ENCODE measurements at places on chromosomes 13 and 19.

DNA sequence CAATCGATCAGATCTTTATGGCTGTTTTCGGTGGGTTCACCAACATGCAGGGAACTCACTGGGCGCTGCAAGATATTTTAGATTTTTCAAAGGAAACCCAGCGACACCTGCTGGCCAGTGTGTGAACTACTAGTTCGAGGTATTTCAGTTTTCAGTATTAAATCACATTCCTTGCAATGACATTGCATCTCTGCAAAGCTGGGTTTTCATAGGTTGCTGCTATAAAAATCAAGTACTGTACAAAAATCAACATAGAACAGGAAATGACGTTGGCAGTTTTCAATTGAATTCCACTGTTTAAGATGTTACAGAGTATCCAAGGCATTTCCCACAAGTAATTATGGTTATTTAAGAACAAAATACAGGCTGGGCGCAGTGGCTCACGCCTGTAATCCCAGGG is 17.6 kb downstream of the LIG1 start:
- peak; percentile 58 for DNase-seq

- DNase-seq: no peak
These were observed 57.3 kb upstream of the CEACAM8 start for GRCh38 chr19:42652021-42652420.

GRCh38 chr13:81207636-81208035 is 866.7 kb upstream of the SPRY2 start:
- no peak for DNase-seq

- no peak for DNase-seq
These were observed 112.5 kb upstream of the SLC7A1 start for GRCh38 chr13:29707876-29708543.

DNA sequence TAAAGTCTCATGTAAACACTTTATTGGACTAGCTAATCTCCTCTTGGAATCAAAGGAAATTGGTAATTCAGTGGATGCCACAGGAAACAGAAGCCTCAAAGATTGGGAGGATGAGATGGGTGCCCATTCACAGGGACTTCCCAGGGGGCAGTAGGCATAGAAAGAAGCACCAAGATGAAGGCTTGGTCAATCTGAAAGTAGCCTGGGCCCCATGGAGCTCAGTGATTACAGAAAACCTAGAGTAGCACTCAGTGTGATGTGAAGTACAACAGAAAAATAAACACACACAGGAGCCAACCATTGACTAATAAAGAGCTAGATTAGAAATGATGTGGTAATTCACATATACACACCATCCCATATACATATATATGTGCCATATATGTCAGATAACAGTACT is 560.6 kb downstream of the TBC1D4 start:
- DNase-seq: no peak

GRCh38 chr13:113979791-113980471 is 6.1 kb upstream of the C13orf46 start:
- no peak for DNase-seq

GRCh38 chr19:56930647-56931535 is 90.4 kb upstream of the PEG3 start:
- DNase-seq: no peak

- DNase-seq: no peak
These were observed 9.3 kb downstream of the SCEL start for GRCh38 chr13:77544758-77545338.

DNA sequence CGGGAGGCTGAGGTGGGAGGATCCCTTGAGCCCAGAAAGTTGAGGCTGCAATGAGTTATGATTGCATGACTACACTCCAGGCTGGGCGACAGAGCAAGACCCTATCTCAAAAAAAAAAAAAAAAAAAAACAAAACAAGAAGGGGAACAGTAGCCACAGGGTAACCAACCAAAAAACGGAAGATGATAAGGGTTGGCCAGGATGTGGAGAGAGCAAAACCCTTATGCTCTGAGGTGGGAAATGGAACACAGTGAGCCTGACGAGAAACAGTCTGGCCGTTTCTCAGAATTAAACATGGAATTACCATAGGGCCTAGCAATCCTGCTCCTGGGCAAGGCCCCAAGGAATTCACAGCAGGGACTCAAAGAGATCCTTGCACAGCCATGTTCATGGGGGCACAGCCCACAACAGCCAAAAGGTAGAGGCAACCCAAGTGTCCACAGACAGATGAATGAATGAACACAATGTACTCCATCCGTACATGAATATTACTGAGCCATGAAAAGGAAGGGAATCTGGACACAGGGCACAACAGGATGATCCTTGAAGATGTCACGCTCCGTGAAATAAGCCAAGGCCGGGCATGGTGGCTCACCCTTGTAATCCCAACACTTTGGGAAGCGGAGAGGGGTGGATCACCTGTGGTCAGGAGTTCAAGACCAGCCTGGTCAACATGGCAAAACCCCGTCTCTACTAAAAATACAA is 11.3 kb downstream of the NMRK2 start:
- no peak for DNase-seq

- peak; percentile 90 for DNase-seq
These were observed at the start of gene ZNF418 for GRCh38 chr19:57934820-57935665. TSS of gene ZNF418 (minus strand) at chr19:57935402. CDS start at chr19:57933822, 1,580 bp downstream.

DNA sequence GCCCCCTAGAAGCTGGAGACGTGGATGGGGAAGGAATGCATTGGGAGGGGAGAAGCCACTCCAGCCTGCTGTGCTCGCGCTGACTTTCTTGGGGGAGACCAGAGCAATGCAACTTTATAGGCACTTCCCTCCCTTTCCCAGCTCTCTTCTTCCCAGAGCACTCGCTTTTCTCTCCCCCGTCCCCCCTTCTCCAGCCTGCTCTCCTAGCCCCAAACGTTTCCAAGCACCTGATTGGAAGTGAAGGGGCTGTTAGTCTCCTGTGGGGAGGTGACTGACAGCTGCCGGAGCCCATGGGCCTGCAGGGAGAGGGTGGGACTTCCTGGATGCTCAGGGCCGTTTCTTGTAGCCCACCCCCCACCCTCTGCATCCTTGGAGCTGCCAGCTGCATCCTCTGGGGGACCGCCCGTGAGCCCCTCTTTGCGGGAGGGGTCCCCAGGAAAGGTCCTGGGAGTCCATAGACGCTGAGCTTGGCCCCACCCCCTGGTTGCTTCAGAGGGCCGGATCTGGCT is 2.5 kb downstream of the HDGFL2 start:
- DNase-seq: peak; percentile 94

- no peak for DNase-seq
These were observed 185.8 kb downstream of the MZT1 start for GRCh38 chr13:72541674-72542073.

GRCh38 chr13:34608331-34608730 is 333.7 kb upstream of the NBEA start:
- DNase-seq: no peak

DNA sequence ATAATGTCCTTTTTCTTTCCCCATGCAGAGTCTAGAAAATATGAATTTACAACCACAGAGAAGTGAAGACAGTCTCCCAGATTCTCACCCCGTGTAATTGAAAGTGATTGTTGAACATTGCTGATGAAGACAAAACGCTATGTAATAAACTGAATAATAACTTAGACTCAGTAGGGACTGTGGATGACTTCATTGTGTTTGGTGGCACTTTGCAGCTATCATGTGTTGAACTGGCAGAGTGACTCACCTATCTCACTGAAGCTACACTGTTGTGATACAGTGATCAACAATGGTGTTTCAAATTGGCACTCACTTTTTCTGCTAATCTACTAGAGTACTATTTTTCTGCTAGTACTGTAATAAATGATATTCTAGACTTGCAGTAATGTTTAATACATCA is 261.3 kb downstream of the DACH1 start:
- peak; percentile 38 for DNase-seq

- DNase-seq: no peak
These were observed 312.4 kb downstream of the SHISA2 start for GRCh38 chr13:25739376-25739775.

DNA sequence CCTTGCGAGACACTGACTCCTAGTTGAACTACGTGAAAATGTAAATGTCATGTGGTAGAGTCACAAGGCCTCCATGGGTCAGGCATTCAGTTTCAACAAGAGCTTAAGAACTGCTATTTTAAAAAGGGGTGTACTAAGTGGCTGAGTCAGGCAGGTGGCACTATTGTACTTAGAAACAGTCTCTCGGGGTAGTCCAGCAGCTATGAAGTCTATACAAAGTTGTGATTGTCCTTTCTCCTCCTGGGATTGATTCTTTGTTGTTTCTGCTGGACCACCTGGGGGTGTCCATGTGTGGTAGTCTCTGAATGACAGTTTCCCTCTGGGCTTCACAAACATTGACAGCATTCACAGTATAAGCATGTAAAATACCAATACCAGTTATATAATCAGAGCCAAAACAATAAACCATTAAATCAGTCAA is 33.0 kb downstream of the UGGT2 start:
- DNase-seq: peak; percentile 82

- no peak for DNase-seq
These were observed 7.0 kb downstream of the DCAF15 start for GRCh38 chr19:13959141-13959961.

GRCh38 chr13:27961227-27962085 is 7.7 kb downstream of the CDX2 start:
- DNase-seq: no peak

GRCh38 chr13:42384265-42384664 is 112.3 kb downstream of the AKAP11 start:
- peak; percentile 6 for DNase-seq

DNA sequence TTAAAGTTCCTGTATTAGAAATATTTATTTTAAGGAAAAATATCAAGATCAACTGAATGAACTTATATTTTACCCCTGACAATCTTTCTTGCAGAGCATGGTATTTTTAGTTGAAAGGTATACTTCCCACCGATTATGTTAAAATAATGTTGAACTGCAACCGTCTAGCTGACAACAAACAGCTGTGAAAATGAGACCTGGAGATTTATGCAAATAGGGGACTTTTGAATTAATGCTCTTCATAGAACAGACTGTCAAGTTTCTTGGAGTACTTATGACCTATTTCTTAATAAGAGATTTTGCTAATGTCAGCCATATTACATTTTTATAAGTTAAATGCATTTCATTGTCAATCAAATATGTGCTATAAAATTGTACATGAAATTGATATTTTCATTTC is 210.9 kb downstream of the NALCN start:
- DNase-seq: no peak

DNA sequence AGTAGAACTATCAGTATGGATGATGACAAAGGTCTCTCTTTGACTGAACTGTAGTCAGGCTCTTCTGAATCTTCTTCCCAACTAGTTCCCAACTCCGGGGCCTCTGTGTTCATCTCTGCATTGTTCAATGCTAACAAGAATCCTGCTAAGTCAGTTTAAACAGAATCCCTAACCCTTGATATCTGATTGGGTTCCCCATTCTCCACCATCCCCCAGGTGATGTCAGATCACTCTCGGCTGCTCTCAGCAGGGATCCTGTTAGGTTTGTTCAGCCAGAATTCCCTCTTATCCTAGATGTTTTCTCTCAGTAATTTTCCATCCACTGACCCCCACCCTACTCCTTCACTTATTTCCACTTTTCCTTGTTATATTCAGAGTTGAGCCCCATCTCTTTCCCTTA is 223.6 kb downstream of the RGCC start:
- DNase-seq: no peak

- DNase-seq: no peak
These were observed 5.5 kb upstream of the PRTN3 start for GRCh38 chr19:835210-835810.

- peak; percentile 99 for DNase-seq
These were observed 763.5 kb upstream of the GPC6 start for GRCh38 chr13:92463134-92463533.

- no peak for DNase-seq
These were observed 4.2 kb downstream of the PRR36 start for GRCh38 chr19:7869910-7870511.

- DNase-seq: peak; percentile 65
These were observed 10.1 kb upstream of the ZNF358 start for GRCh38 chr19:7505682-7506384.

GRCh38 chr19:3061182-3062161 is 823 bp downstream of the TLE5 start:
- DNase-seq: no peak

- no peak for DNase-seq
These were observed 14.2 kb downstream of the FAM124A start for GRCh38 chr13:51236491-51236792.

- DNase-seq: peak; percentile 7
These were observed 519 bp downstream of the PTPRS start for GRCh38 chr19:5339950-5340636.

DNA sequence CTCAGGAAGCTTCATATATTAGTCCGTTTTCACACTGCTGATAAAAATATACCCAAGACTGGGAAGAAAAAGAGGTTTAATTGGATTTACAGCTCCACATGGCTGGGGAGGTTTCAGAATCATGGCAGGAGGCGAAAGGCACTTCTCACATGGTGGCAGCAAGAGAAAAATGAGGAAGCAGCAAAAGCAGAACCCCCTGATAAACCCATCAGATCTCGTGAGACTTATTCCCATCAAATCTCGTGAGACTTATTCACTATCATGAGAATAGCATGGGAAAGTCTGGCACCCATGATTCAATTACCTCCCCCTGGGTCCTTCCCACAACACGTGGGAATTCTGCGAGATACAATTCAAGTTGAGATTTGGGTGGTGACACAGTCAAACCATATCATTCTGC is 23.1 kb downstream of the FLT3 start:
- no peak for DNase-seq

DNA sequence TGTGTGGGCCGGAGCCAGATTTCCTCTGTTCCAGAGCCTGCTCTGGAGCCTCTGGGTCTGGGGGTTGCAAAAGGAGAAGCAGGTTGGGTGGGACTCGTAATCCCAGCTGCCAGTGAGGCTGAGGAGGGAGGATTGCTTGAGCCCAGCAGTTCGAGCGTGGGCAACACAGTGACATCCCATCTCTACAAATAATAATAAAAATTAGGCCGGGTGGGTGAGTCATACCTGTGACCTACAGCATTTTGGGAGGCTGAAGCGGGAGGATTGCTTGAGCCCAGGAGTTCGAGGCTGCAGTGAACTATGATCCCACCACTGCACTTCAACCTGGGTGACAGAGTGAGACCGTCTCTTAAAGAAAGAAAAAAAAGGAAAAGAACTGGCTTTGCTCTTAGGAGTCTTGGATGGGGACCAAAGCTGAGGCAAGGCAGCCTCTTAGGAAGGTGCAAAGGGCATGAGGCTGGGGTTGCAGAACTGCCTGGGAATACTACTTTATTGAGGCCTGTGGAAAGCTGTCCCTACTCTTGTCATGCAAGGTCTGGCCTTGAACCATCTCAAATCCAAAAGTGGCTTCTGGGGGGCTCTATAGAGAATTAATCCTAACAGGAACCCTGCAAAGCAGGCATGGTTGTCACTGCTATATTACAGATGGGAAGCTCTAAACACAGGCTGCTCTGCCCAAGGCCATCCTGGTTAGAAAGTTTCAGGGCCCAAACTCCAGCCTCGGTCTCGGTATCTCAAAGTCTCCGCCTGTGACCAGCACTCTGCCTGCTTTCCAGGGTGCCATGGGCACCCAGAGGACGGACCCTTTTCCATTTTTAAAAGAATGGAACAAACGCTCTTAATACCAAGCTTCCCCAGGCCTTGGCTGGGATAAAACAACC is 880 bp upstream of the C19orf12 start:
- peak; percentile 7 for DNase-seq

GRCh38 chr19:8307965-8308866 is at the start of gene CD320:
TSS of gene CD320 (minus strand) at chr19:8308358. CDS start at chr19:8308290, 68 bp downstream.
- DNase-seq: peak; percentile 96

GRCh38 chr19:4911314-4911713 is 2.0 kb downstream of the UHRF1 start:
- DNase-seq: no peak

- no peak for DNase-seq
These were observed 7.7 kb downstream of the N4BP2L2 start for GRCh38 chr13:32530841-32531253.

- DNase-seq: no peak
These were observed 32.0 kb downstream of the KLF5 start for GRCh38 chr13:73090823-73091187.

GRCh38 chr19:32018014-32018413 is 327.4 kb upstream of the ZNF507 start:
- no peak for DNase-seq
